ENCODE measurements at places on chromosomes 1 and 21.

DNA sequence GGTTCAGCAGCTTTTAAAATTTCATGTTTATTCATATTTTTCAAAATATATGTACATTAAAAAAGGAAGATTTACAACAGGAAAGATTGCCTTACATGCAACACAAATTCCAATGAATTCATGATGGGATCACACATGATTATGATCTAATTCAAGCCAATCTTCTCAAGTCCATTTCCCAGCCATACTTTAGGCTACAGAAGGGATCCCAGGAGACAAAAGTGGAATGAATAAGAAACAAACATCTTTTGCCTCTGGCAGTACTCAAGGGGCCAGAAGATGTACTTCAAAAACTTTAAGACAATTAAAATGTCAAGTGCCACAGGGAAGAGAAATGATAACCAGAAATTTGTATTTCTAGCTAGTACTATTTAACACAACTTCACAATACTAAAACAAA lies 10.2 kb upstream of the SH2D5 start:
- no peak for DNase-seq

DNA sequence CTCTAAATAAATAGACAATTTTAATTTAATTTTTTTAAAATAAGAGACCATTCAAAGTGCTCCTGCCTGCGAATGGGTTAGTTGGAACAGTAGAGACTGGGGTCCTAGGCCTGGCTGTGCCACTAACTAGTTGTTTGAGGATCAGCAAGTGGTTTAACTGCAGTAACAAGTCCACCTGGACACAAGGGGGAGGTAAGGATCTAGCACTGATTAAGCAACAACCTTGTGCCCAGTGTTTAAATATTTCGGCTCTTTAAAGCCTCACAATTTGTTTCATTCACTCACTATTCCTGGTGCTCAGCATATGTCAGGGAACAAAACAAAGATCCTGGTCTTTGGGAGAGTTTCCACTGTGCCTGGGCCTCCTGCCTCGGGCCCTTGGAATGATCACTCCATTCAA lies 1.6 kb upstream of the AGT start:
- no peak for DNase-seq

DNA sequence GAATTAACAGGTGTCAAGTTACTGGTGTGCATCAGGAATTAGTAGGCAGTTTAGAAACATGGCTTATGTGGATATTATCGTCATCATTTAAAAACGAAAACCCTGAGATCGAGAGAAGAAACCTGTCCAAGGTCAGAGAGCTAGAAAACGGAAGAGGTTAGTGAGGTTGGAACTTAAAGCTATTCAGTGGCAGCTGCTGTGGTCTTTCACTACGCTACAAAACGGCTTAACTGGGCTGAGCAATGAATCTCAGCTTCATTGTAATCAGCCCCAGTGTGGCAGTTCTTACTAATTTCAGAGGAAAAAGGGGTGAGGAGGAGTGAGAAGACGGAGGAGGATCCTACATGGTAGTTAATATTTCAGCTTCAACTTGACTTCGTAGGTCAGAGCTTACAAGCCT lies 77.9 kb downstream of the DAB1 start:
- DNase-seq: no peak

- DNase-seq: no peak
Observed at GRCh38 chr1:234866007-234866866, 256.3 kb upstream of the IRF2BP2 start.

- DNase-seq: no peak
Observed at GRCh38 chr1:212605441-212606394, 2.8 kb upstream of the ATF3 start.

GRCh38 chr1:93595266-93595665 lies 86.4 kb downstream of the BCAR3 start:
- DNase-seq: no peak

- DNase-seq: no peak
Observed at GRCh38 chr21:41907496-41908258, 28.5 kb upstream of the PRDM15 start.

GRCh38 chr21:38383411-38384237 lies 114.7 kb downstream of the ERG start:
- no peak for DNase-seq

DNA sequence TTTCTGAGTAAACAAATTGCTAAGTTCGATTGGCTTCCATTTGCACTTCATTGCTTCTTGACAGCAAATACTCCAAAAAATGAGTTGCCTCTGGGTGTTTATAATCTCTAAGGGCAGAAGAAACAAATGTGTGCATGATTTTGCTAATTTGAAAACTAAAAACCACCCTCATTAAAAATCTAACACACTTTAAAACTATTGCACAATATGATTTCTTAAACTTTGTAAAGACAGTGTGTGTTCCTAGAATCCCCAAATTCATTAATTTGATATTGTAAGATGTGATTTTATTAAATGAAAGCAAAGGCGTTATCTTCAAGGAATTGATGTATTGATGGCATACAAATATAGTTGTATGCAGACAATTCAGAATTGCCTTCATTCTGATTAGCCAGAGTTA lies 350.9 kb downstream of the OLFM3 start:
- DNase-seq: no peak

GRCh38 chr1:227572752-227573151 lies 9.4 kb downstream of the ZNF678 start:
- no peak for DNase-seq

DNA sequence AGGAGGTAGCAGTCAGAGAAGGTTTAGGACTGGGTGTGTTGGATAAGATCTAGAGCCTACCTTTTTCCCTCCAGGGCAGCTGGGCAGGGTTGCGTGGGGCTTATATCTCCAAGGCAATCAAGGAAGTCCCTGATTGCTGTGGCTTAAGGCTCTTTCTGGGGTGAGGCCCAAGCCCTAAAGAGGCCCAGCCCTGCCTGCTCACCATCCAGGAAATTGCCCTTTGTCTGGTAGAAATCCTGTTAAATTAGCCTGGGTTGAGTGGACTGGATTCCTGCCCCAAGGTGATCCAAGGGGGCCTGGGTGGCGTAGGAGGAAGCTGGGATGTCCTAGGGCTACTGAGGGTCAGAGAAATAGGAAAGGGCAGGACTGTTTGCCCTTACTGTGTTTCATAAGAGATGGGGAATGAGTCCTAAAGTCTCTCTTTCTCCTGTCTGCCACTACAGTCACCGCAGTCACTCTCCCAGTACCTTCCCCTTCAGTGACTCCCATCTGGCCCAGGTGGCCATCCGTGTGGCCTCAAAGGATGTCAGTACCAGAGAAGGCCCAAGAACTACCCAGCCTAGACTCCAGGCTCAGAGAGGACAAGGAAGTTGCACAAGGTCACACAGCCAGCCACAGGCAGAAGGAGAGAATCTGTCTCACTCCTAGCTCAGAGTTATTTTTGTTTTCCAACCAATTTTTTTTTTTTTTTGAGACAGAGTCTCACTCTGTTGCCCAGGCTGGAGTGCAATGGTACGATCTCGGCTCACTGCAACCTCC lies 25.8 kb downstream of the MFSD2A start:
- DNase-seq: no peak

DNA sequence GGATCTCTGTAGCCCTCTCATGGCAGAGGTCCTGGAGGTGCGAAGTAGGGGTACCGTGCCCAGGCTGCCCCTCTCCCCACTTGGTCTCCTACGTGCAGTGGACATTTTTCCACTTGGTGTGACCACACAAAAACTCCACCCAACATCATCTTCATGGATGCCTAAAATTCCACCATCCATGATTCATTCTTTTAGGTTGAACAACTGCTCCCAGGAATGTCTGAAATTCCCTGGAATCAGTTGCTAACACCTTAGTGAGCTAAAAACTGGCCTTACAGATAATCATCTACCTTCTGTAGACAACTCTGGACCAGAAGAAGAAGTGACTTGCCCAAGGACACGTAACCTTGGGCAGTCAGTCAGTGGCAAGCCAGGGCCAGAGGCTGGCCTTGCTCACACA lies 32.1 kb upstream of the CLIC4 start:
- no peak for DNase-seq

GRCh38 chr1:156489166-156489934 lies 11.2 kb downstream of the MEF2D start:
- no peak for DNase-seq

GRCh38 chr1:8866173-8866791 lies 12.2 kb downstream of the ENO1 start:
- DNase-seq: no peak

GRCh38 chr1:212219679-212220463 lies 65.3 kb upstream of the PPP2R5A start:
- no peak for DNase-seq

GRCh38 chr1:5254131-5254725 lies 599.8 kb downstream of the AJAP1 start:
- no peak for DNase-seq

- DNase-seq: no peak
Observed at GRCh38 chr1:223271085-223271781, 92.7 kb downstream of the SUSD4 start.

DNA sequence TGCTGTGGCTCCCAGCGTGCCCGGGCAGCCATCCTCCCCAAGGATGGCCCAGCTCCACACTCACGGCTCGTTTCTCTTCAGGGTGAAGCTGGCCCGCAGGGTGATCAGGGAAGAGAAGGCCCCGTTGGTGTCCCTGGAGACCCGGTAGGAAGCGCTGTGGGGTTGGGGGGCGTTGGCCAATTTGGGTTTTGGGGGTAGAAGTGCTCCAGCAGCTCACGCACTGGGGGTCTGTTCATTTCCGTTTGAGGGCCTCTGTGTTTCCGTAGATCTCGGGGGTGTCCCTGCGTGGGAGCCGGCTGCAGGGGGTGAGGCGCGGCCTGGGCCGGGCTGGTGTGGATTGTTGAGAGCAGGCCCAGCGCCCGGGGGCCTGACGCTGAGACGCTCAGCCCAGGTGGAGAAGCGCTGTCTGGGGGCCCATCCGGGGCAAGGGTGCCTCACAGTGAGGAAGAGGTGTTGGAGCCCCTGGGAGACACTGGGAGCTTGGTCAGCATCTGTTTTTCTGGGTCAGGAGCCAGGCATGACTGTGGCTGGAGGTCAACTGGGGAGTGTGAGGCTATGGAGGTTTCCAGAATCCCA lies 12.6 kb downstream of the COL6A1 start:
- no peak for DNase-seq

GRCh38 chr1:71834601-71835441 lies 447.5 kb downstream of the NEGR1 start:
- DNase-seq: no peak
